NCI-H2081 treated with DMSO at 0.1 percent for 48 hours (cell line): ENCODE measurements at places on chromosomes 1 and 21.

DNA sequence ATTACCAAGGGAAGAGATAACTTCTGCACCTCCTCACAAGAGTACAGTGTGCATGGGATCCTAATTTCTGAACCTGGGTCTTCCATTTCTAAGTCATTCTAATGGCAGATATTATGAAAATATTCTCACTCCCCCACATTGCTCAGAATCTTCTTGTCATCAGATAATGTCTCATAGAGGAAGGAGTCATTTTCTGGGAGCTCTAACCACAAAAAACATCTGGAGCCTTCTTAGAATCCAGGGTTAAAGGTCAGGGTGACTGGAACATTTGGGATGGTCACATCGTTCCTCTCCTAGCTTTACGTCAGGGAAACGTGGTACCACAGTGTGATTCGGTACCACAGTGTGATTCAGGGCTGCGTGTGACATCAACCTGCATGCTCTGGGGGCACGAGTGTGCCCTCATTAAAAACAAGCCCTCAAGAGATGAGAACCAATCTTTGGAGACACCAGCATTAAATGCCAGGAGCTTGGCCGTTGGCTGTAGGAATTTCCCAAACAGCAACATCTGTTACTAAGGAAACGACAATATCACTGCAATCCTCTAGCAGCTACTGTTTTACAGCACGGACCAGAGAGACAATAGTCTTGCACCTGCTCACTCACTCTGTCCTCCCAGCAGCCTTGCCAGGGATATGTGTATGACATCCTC is 179.1 kb downstream of the PSMG1 start:
- no peak for DNase-seq

- DNase-seq: no peak
Observed at GRCh38 chr1:242525360-242525722, 844 bp upstream of the PLD5 start.

GRCh38 chr1:52567943-52568342 is 15.1 kb upstream of the TUT4 start:
- DNase-seq: no peak

- DNase-seq: no peak
Observed at GRCh38 chr1:89934461-89934860, 60.4 kb upstream of the ZNF326 start.

DNA sequence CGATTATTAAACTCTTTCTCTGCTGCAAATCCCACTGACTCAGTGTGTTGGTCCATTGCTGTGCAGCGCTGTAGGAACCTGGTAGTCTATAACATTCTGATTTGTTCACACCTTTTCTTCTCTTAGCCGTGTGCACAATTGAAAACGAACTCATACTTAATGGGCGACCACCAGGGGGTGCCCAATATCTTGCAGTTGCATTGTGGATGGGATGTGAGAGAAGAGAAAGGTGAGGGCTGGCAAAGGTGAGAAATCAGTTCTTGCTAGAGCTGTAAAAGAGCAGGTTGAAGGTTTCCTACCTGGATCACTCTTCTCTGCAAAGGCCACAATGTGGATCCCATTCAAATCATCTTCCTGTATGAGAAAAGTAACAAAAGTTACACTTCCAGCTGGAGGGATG is 51.0 kb downstream of the CASQ2 start:
- no peak for DNase-seq

GRCh38 chr1:204923201-204923600 is 52.5 kb downstream of the NFASC start:
- DNase-seq: no peak
